ENCODE measurements at places on chromosomes 1 and 21.
A peak's percentile ranks its signal among the peaks of the same experiment; 100 is the strongest.

- no peak for DNase-seq
These were observed 39.9 kb downstream of the ENAH start for GRCh38 chr1:225613006-225613405.

- no peak for DNase-seq
These were observed 21.7 kb downstream of the PDXK start for GRCh38 chr21:43740497-43741156.

- no peak for DNase-seq
These were observed 95.5 kb downstream of the LYPLAL1 start for GRCh38 chr1:219269171-219269570.

DNA sequence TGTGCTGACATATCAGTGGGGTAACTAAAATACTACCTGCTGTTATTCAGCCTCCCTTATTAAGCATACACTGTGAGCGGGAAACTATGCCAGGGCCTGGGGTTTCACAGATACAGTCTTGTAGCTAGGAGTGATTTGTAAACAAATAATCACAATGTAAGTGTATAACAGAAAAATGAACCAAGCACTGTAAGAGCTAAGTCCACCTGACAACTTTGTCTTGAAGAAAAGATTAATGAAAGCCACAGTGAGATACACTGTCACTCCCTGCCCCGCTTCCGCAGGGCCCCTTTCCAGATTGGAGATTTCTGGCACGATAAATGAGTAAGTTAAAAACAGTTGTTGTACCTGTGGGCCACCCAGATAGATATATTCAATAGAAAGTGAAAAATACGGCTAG, 4.8 kb downstream of the RCAN3 start:
- peak; percentile 55 for DNase-seq

Measured in CD4-positive, alpha-beta T cell treated with Interleukin-15 for 1 hour (primary cell).